Esophagus squamous epithelium (tissue), 5 donors: ENCODE measurements at places on chromosomes 4 and X. TPM values are rescaled to one million over a fixed set of nuclear protein-coding genes. Genes with fewer than 3 reads are reported as not detected.

Gene LANCL3
- total RNA-seq, result 3.1 TPM

DNA sequence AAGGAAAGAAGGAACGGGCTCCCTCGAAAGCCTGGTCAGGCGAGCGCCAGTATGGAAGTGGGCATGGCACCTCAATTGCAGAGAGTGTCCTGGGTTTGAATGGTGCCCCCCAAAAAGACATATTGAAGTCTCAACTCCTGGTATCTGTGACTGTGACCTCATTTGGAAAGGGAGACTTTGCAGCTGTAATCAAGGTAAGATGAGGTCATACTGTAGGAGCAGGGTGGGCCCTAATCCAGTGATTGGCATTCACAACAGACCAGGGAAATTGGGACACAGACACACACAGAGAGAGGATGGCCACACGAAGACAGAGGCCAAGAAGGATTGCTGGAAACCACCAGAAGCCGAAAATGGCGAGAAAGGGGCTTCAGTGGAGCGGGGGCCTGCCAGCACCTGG lies 6.4 kb downstream of the ZFP92 start:
- H3K27me3 ChIP-seq, result no peaks in the 10 kb centered on the region
- DNase-seq, result no peak
- no peaks in the 10 kb centered on the region for H3K4me1 ChIP-seq
- no peak overlapping the region for H3K27ac ChIP-seq
- no peak overlapping the region for H3K4me3 ChIP-seq

DNA sequence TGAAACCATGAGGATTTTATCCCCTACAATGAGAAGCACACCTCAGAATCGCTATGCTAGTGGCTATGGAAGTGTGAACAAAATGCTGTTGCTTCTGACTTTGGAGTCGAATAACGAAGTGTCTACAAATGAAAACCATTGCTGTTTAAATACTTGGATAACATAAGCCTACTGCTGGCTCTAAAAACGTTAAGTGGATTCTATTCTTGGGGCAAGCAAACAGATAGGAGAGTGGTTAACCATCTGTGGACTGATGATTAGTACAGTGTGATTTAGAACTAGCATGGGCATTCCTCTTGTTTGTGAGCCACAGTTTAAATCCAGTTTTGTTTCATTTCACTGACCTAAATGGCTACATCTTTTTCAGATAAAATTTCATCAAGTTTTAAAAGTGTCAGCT lies 109.7 kb upstream of the PNPLA4 start:
- no peaks in the 10 kb centered on the region for H3K27me3 ChIP-seq
- no peak overlapping the region for H3K4me3 ChIP-seq
- H3K36me3 ChIP-seq, result no peaks in the 10 kb centered on the region
- no peak overlapping the region for H3K27ac ChIP-seq

GRCh38 chr4:123578276-123579029 lies 181.9 kb downstream of the SPRY1 start:
- H3K36me3 ChIP-seq, result no peaks in the 10 kb centered on the region
- no peaks in the 10 kb centered on the region for H3K27me3 ChIP-seq
- no peaks in the 10 kb centered on the region for H3K4me1 ChIP-seq

DNA sequence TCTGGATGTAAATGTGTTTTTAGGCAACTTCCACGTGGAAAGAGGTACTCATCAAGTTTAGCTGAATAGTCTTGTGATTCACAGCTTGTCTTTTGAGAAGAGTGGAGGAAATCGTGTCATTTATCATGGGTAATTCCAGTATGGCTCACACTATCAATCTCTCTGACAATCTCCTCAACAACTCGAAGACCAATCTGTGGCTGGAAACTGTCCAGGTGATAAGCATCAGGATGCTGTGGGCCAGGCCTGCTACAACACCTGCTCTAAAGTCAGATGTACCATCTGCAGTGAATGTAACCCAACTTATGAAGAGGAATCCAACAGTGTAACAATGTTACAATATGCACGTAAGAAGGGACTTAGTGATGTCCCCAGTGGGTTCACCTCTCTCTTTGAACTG lies 132.1 kb upstream of the GK2 start:
- no peak overlapping the region for H3K27ac ChIP-seq
- H3K4me3 ChIP-seq, result no peak overlapping the region
- DNase-seq, result no peak
- H3K4me1 ChIP-seq, result no peaks in the 10 kb centered on the region
- no peaks in the 10 kb centered on the region for H3K36me3 ChIP-seq
- H3K27me3 ChIP-seq, result no peaks in the 10 kb centered on the region

GRCh38 chr4:102494603-102495002 lies 6.6 kb upstream of the NFKB1 start:
- no peak overlapping the region for H3K4me3 ChIP-seq
- no peaks in the 10 kb centered on the region for H3K36me3 ChIP-seq
- no peaks in the 10 kb centered on the region for H3K27me3 ChIP-seq
- H3K27ac ChIP-seq, result no peak overlapping the region

GRCh38 chr4:116469582-116469981 lies 615.8 kb downstream of the TRAM1L1 start:
- no peak overlapping the region for H3K27ac ChIP-seq
- no peaks in the 10 kb centered on the region for H3K4me1 ChIP-seq
- no peaks in the 10 kb centered on the region for H3K36me3 ChIP-seq
- H3K4me3 ChIP-seq, result no peak overlapping the region
- H3K27me3 ChIP-seq, result no peaks in the 10 kb centered on the region

Gene ERCC6L
- total RNA-seq, result 1.9 TPM

- no peak overlapping the region for H3K27ac ChIP-seq
- H3K4me1 ChIP-seq, result no peaks in the 10 kb centered on the region
- H3K4me3 ChIP-seq, result no peak overlapping the region
- H3K36me3 ChIP-seq, result no peaks in the 10 kb centered on the region
Measured at GRCh38 chr4:89482926-89483595, 175.5 kb upstream of the GPRIN3 start.

- no peaks in the 10 kb centered on the region for H3K36me3 ChIP-seq
- H3K27me3 ChIP-seq, result no peaks in the 10 kb centered on the region
- no peak overlapping the region for H3K27ac ChIP-seq
- H3K4me1 ChIP-seq, result no peaks in the 10 kb centered on the region
Measured at GRCh38 chr4:188295899-188296298, 156.7 kb downstream of the TRIML1 start.

- H3K4me3 ChIP-seq, result no peak overlapping the region
- no peak for DNase-seq
- H3K36me3 ChIP-seq, result no peaks in the 10 kb centered on the region
- H3K27me3 ChIP-seq, result no peaks in the 10 kb centered on the region
- no peak overlapping the region for H3K27ac ChIP-seq
Measured at GRCh38 chrX:46559062-46559461, 13.8 kb upstream of the ZNF674 start.

GRCh38 chrX:115952417-115953092 lies 218.0 kb upstream of the AGTR2 start:
- no peaks in the 10 kb centered on the region for H3K36me3 ChIP-seq
- H3K4me3 ChIP-seq, result no peak overlapping the region
- no peaks in the 10 kb centered on the region for H3K4me1 ChIP-seq
- no peak for DNase-seq
- no peaks in the 10 kb centered on the region for H3K27me3 ChIP-seq
- H3K27ac ChIP-seq, result no peak overlapping the region

DNA sequence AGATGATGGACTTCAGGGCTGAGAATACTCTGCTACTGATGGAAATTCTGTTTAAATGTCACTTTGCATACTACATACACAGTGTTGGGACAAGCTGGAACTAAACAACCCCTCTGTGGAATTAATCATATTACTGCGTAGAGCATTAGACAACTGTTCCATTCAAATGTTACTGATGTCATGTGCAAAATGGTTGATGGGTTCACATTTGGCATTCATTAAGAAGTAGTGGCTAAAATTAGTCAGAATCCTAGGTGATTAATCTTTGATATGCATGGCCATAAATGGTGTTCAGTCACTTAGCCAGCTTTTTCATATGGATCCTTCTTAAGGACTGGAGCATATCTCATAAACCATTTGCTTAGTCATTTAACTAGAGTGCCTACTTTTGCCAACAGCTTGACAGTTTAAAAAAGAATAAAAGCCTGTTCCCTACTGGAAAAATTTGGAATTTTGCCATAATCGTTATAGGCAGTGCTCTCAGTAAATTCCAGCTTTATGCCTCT lies 105.2 kb downstream of the RNF150 start:
- H3K4me3 ChIP-seq, result no peak overlapping the region
- peaks cover 5% of the 10 kb centered on the region for H3K4me1 ChIP-seq
- no peaks in the 10 kb centered on the region for H3K27me3 ChIP-seq
- no peak for DNase-seq
- no peaks in the 10 kb centered on the region for H3K36me3 ChIP-seq
